ENCODE measurements at places on chromosomes 3 and 15.

DNA sequence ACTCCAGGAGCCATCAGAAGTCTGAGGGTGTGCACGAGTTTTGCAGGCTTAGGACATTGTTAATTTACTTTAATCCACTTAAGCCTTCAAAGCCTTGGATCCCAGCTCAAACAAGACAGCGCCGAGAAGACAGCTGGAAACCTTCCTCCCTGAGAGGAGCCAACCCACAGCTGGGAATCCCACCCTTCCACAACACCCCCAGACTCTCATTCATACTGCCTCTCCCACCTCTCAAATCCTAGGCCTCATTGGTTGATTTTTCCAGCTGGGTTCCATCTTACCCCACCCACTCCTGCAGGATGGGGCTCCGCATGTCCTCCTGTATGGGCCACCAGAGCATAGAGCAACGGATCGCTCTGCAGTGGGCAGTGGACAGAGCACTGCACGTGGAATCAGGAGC is 80.4 kb downstream of the SEMA5B start:
- peaks cover 9% of the 10 kb centered on the region for H3K27me3 ChIP-seq
- peaks cover 7% of the 10 kb centered on the region for H3K4me1 ChIP-seq
- DNase-seq, result no peak
- H3K27ac ChIP-seq, result no peak overlapping the region

DNA sequence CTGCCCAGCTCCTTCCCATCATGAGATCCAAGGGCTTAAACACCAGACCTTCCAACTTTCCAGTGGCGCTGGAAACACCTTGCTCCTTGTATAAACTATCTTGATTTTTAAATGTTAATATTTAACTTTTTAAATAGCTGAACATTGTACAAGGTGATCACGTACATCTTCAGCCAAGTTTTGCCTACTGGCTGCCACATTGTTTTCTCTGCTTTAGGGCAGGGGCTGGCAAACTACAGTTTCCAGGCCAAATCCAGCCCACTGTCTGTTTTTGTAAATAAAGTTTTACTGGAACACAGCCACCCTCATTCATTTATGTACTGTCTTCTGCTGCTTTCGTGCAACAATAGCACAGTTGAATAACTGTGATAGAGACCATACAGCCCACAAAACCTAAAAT is 27.6 kb upstream of the FOXP1 start:
- H3K27me3 ChIP-seq, result no peaks in the 10 kb centered on the region
- DNase-seq, result no peak
- no peaks in the 10 kb centered on the region for H3K4me1 ChIP-seq
- H3K36me3 ChIP-seq, result no peaks in the 10 kb centered on the region
- H3K27ac ChIP-seq, result no peak overlapping the region
- H3K4me3 ChIP-seq, result no peak overlapping the region

DNA sequence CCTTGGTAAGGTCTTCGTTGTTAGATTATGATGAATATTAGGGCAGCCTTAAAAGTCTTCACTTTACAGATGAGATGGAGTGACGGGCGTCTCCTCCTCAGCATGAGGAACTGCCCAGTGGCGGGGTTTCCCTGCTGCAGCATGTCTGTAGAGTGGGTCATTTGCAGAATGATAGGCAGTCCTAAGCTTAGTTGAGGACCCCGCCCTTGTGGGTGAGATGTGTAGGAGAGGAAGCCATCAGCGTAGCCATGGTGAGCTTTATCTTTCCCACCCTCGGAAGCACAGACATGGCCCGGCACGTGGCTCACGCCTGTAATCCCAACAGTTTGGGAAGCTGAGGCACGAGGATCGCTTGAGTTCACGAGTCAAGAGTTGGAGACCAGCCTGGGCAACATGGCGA is 877 bp downstream of the NIT2 start:
- peak overlapping the region; percentile 53 for H3K4me3 ChIP-seq
- no peak for DNase-seq
- no peak overlapping the region for H3K27ac ChIP-seq
- peaks cover 4% of the 10 kb centered on the region for H3K4me1 ChIP-seq
- H3K27me3 ChIP-seq, result no peaks in the 10 kb centered on the region

GRCh38 chr3:61983479-61983878 is 389.9 kb downstream of the FEZF2 start:
- H3K36me3 ChIP-seq, result no peaks in the 10 kb centered on the region
- no peaks in the 10 kb centered on the region for H3K27me3 ChIP-seq
- H3K4me3 ChIP-seq, result no peak overlapping the region
- no peak for DNase-seq
- no peaks in the 10 kb centered on the region for H3K4me1 ChIP-seq

DNA sequence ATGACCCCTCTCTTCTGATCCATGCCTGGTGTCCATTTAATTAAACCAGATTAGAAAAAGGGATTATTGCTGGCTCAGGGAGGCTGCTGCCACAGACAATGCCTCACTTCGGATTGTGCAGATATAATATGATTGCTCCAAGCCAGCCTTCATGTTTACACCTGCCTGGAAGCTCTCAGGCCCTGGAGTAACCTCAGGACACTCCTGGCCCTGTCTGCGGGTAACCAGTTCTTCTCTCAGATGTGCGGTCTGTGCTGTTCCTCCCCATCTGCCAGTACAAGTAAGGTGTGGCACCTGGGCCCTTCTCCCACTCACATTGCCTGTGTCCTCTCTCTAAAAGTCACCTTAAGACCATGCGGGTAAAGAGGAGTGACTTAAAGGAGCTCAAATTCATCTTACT is 8.8 kb upstream of the GOLGA8J start:
- H3K36me3 ChIP-seq, result no peaks in the 10 kb centered on the region
- no peaks in the 10 kb centered on the region for H3K27me3 ChIP-seq
- no peak overlapping the region for H3K4me3 ChIP-seq
- no peak for DNase-seq

- no peaks in the 10 kb centered on the region for H3K4me1 ChIP-seq
- H3K27me3 ChIP-seq, result no peaks in the 10 kb centered on the region
- no peak overlapping the region for H3K27ac ChIP-seq
- no peak overlapping the region for H3K4me3 ChIP-seq
- no peaks in the 10 kb centered on the region for H3K36me3 ChIP-seq
Measured at GRCh38 chr3:171967932-171968678, 71.3 kb upstream of the FNDC3B start.

GRCh38 chr3:94285872-94286271 is 223.0 kb downstream of the NSUN3 start:
- H3K27ac ChIP-seq, result no peak overlapping the region
- H3K36me3 ChIP-seq, result no peaks in the 10 kb centered on the region
- DNase-seq, result no peak
- H3K27me3 ChIP-seq, result no peaks in the 10 kb centered on the region

GRCh38 chr15:47742334-47742733 is 25.0 kb downstream of the SEMA6D start:
- H3K27ac ChIP-seq, result no peak overlapping the region
- no peak for DNase-seq
- H3K4me3 ChIP-seq, result no peak overlapping the region
- H3K36me3 ChIP-seq, result no peaks in the 10 kb centered on the region
- H3K27me3 ChIP-seq, result no peaks in the 10 kb centered on the region

GRCh38 chr3:157752956-157753786 is 250.0 kb upstream of the VEPH1 start:
- no peaks in the 10 kb centered on the region for H3K36me3 ChIP-seq
- H3K27me3 ChIP-seq, result no peaks in the 10 kb centered on the region
- H3K4me3 ChIP-seq, result no peak overlapping the region
- H3K4me1 ChIP-seq, result no peaks in the 10 kb centered on the region
- H3K27ac ChIP-seq, result no peak overlapping the region

DNA sequence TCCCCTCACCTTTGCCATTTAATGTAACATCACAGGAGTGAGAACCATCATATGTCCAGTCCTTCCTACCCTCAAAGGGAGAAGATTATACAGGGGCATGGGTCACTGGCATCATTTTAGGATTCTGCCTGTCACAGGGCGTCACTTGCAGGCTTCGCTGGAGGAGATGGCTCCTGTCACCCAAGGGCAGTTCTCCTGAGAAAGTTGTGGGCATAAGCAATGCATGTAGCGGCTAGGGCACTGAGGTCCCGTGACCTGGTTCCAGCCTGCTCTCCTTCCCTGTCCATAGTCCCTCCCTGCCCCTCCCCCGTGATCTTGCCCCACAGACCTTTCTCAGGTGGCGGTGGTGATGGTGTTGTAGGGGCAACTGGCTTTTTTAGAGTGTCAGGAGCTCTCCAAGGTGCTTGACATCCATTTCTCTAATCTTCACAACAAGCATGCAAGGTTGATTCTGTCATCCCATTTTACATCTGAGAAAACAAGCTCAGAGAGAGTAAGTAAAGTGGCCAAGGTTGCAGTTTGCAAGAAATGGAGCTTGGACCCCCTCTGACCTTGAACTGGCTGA is 241.5 kb upstream of the CTDSPL start:
- no peaks in the 10 kb centered on the region for H3K36me3 ChIP-seq
- no peaks in the 10 kb centered on the region for H3K4me1 ChIP-seq
- no peaks in the 10 kb centered on the region for H3K27me3 ChIP-seq
- DNase-seq, result no peak
- H3K4me3 ChIP-seq, result no peak overlapping the region

DNA sequence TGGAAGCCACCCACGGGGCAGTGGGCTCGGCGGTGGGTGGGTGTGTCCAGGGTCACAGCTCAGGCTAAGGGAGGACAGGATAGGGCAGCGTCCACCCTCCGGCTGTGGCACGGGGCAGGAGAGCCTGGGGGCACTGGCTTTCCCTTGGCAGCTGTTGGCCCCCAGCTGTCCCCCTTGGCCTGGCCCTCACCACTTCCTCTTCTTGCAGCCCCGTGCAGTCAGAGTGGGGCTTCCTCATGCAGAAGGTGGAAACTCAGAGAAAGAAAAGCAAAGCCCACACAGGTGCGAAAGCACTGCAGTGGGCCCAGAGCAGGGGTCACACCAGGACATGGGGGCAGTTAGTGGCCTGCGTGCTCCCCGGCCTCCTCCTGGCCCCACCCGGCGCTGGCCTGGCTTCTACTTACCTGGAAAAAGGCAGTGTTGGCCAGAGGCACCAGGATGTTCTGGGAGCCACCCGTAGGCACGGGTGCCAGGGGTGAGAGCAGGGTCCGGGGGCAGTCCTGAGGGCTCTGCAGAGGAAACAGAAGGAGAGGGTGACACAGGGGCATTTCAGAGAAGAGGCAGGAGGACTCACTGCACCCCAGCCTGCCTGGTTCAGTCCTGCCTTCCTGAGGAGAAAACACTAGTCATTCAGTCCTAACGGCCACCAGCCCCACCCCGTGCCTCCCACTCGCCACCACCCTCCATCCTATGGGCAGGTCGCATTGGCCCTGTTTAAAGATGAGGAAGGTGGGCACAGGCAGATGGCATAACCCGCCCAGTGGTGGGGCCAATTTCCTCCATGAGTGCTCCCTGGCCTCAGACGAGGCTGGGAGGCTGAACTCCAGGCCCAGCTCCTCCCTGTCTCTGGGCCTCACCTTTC is 28.3 kb downstream of the PLXND1 start:
- H3K27ac ChIP-seq, result peak overlapping the region; percentile 100
- peaks cover 51% of the 10 kb centered on the region for H3K36me3 ChIP-seq
- H3K4me1 ChIP-seq, result peaks cover 66% of the 10 kb centered on the region
- H3K27me3 ChIP-seq, result no peaks in the 10 kb centered on the region
- H3K4me3 ChIP-seq, result no peak overlapping the region

DNA sequence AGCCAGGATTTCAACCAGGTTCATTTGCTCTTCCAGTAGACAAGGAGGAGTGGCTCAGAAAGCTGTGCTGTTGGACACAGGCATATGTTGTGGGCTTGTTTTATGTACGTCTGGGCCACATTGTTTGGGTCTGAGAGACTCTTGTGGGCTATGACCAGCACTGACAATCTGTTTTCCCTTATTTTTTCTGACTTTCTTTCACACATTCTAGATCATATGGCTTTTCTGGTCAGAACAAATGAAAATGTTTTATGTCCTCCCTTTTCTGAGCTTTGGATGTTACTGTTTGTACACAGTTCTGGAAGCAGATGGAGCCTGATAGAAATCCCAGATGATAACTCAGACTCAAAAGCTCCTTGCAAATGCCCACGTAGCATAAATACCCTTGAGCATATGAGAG is 85.8 kb upstream of the RGMA start:
- no peaks in the 10 kb centered on the region for H3K36me3 ChIP-seq
- no peak for DNase-seq
- peaks cover 3% of the 10 kb centered on the region for H3K4me1 ChIP-seq

- no peak overlapping the region for H3K27ac ChIP-seq
- H3K36me3 ChIP-seq, result no peaks in the 10 kb centered on the region
- no peak for DNase-seq
Measured at GRCh38 chr3:138397983-138398382, 36.4 kb upstream of the ESYT3 start.

DNA sequence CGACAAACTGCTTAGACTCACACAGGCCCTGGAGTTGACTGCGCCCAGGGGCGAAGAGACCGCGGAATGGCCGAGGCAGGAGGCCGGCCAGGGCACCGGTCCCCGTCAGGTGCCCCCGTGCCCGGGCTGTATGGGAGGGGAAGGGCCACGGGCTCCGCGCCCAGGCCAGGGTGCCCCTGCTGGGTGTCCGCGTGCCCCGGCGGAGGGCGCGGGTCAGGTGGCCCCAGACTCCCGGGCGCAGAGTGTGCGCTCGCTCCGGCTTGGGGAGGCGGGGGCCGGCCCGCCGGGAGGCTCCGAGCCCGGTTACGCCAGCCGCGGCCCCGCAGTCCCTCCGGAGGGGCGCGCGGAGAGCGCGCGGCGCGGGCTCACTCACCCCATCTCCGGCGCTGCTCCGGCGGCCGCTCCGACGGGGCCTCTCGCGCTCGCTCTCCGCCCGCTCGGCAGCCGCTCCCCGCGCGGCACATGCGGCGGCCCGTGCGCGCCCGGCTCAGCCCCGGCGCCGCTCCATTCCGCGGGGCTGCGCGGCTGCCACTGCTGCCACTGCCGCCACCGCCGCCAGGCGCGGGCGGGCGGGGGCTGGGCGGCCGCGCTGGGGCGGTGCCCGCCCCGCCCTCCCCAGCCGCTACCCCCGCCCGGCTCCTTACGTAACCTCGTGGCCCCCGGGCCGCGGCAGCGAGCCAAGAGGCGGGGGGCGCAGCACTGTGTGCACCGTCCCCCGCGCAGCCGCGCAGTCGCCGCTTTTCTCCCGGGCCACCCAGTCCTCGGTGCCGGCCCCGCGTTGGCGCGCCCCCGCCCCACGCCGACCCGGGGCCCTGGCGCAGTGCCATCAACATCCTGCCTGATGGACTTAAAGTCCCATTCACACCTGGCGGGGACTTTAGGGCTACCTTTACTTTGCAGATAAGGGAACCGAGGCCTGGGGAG is at the start of gene HOMER2:
TSS of gene HOMER2 (minus strand) at position 563 of the 924 bp plus-strand sequence. CDS start at position 378, 185 bp downstream.
- H3K36me3 ChIP-seq, result no peaks in the 10 kb centered on the region
- no peak within 1 kb of the TSS for H3K4me3 ChIP-seq
- H3K4me1 ChIP-seq, result peaks cover 10% of the 10 kb centered on the region
- no peak within 1 kb of the TSS for H3K27ac ChIP-seq

DNA sequence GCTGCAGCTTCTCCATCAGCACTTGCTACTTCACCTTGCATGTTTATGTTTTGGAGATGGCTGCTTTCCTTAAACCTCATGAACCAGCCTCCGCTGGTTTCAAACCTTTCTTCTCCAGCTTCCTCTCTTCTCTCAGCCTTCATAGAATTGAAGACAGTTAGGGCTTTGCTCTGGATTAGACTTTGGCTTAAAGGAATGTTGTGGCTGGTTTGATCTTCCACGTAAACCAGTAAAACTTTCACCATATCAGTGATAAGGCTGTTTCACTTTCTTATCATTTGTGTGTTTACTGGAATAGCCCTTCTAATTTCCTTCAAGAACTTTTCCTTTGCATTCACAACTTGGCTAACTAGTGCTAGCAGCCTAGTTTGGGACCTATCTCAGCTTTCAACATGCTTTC is 11.7 kb upstream of the GNAT1 start:
- no peak overlapping the region for H3K4me3 ChIP-seq
- H3K27me3 ChIP-seq, result no peaks in the 10 kb centered on the region
- H3K27ac ChIP-seq, result no peak overlapping the region
- no peaks in the 10 kb centered on the region for H3K36me3 ChIP-seq
